ENCODE measurements at places on chromosomes 12 and 14.

GRCh38 chr14:53001787-53002378, 51.0 kb upstream of the FERMT2 start:
- DNase-seq = no peak

DNA sequence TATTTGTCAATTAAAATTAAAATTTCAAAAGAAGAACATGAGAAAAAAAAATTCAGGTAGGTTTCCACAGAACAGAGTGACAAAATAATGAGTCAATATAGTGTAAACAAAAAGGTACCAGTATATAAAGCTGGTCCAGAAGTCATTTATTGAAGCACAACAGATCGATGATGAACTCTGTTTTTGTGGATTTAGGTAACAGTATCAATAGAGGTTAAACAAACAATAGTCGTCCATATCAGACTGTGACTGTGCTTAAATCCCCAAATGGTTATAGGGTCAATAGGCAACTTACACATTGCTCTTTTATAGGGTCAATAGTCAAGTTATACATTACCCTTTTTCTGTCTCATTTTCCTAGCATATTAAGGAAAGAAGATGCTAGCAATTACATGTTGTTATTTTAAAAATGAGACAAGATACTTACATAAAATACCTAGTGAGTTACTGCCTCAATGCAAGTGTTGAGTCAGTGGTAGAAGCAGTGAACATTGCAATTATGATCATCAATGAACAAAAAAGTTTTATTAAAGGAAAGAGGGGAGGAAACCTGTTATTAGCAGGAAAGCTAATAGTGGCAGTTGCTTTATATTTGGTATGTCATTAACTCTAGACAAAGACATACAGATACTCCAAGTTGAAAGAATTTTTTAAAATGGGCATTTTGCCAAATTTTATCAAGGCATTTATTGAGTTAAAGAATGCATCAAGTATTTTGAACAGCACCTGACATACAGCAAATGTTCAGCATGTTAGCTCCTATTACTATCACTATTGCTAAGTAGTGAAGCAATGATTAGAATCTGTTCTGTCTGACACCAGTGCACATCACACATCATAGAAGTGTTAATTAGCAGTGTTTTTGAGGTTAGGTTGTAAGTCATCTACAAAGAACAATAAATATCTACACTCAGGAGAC, 102.9 kb downstream of the CCER1 start:
- DNase-seq = no peak

DNA sequence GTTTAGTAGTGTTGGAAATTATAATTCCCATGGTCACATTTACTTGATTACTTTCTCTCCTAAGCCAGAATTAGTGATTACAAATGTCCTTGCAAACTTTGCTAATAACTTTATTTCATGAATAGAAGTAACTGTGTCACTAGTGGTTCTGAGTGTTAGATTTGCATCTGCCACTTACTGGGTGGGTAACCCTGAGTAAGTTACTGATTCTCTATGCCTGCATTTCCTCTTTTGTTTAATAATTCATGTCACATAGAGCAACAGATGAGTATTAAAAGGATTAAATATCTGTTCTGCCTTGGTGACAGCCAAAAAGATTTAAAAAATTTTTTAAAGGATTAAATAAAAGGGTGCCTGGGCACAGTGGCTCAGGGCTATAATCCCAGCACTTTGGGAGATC, 78.6 kb downstream of the BHLHE41 start:
- no peak for DNase-seq

GRCh38 chr12:16118586-16118985, 158.9 kb downstream of the SLC15A5 start:
- no peak for DNase-seq

GRCh38 chr12:90484094-90484493, 470.9 kb downstream of the CCER1 start:
- no peak for DNase-seq

- no peak for DNase-seq
Measured at GRCh38 chr12:49325606-49326005, 2.6 kb downstream of the TROAP start.

GRCh38 chr12:124531281-124531745, 36.1 kb downstream of the NCOR2 start:
- no peak for DNase-seq

- DNase-seq = peak; percentile 65
Measured at GRCh38 chr12:65668981-65669695, 155.1 kb upstream of the HMGA2 start.

DNA sequence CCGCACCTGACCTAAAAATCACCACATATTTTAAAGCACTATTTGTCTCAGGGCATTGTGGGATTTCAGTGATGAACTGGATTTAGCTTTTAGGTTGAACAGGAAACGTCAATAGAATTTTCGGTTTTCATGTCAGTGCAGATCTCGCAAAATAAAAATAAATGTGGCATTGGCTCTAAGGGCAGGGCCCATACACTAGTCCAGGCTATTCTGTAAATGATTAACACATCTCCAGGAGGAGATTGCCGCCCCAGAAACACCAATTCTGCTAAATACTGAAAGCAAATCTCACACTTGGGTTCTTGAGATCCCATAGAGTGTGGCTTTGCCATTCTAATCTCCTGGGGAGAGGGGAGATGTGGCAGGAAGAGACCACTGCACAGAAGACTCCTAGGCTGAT, 1494.0 kb upstream of the TMEM132C start:
- no peak for DNase-seq

GRCh38 chr12:120710805-120711296, 593 bp downstream of the UNC119B start:
- DNase-seq = no peak

GRCh38 chr14:92382677-92383076, 59.7 kb downstream of the SLC24A4 start:
- DNase-seq = no peak

GRCh38 chr14:24243336-24243836, 963 bp upstream of the TINF2 start:
- DNase-seq = peak; percentile 7

- peak; percentile 49 for DNase-seq
Measured at GRCh38 chr14:37202812-37203211, 5.1 kb downstream of the MIPOL1 start.
